ENCODE measurements at places on chromosomes 1 and 21.

- DNase-seq: no peak
Measured at GRCh38 chr1:37794372-37795339, 1.0 kb downstream of the MANEAL start.

DNA sequence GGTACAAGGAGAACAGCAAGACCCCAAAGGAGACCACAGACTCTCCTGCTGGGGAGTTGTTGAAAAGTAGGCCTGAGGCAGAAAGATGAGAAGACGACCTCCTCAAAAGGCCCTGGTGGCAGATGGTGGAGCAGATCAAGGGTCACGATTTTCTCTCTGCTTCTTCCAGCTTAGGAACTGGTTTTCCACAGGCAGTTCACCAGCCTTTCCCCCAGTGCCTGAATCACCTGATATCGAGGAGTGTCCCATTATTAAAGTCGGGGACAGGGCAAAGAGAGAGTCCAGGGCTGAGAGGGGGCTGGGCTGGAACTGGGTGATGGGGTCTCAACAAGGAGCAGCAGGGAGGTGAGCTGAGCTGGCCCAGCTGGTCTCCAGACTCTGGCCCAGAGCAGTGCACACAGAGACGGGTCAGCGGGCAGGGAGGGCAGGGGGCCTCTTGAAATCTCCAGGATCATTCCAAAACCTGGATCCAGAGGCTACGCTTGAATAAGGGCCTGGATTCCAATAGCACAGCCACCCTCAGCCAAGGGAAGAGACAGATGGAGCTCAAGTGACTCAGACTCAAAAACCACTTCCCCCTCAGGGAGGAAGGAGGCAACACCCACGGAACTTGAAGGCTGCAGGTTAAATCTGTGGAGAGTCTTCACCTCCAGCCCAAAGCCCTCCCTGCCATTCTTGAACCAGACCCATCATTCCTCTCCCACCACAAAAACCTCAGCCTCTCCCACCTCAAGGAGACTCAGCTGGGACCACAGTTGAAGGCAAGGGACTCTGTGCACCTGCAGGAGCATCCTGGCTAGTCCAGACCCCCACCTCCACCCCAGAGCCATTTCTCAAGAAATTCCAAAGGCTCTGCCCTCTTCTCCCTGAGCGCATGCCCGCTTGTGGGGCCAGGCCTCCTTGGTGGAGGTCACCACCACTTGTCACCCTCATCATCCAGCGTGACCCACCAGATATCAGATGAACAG is at the start of gene S100A5:
Gene S100A5, minus strand, starts transcription at position 541 of the 968 bp plus-strand sequence. CDS start 743 bp downstream, outside the sequence.
- DNase-seq: peak; percentile 64

DNA sequence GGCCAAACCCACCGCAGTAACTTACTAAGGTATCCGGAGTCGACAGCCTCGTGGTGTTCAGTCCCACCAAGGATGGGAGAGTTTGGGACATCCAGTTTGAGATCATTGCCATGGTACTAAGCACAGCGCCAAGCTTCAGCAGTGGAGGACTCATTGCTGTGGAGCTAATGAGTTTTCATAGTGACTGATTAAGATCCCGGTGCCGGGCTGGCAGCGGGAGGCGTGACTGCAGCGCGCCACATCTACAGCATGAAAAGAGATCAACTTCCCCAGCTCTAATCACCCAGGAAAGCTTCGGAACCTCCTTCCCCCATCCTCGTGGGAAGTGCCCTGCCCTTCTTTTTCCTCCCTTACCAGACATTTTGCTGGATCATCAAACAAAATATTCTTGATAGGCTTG is 149.9 kb downstream of the OLFM3 start:
- no peak for DNase-seq

DNA sequence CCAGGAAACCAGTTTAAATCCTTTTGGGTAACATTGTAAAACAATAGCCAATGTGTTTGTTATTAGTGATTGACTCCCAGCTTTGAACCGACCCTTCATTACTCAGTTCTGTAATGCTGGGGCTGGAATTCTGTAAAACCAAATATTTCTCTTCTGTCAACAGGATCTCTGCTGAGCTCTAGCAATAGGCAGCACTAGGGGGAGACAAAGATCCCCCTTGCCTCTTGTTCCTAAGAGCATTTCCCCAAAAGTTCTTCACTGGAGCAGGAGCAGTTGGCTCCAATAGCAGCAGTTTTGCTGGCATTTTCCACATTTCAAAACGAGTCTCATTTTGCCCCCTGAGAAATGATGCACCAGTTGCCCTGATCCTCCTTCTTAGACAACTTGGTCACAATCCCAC is 1671.1 kb downstream of the MRPL39 start:
- no peak for DNase-seq

GRCh38 chr1:34739613-34740012 is 15.2 kb upstream of the GJB5 start:
- DNase-seq: no peak

DNA sequence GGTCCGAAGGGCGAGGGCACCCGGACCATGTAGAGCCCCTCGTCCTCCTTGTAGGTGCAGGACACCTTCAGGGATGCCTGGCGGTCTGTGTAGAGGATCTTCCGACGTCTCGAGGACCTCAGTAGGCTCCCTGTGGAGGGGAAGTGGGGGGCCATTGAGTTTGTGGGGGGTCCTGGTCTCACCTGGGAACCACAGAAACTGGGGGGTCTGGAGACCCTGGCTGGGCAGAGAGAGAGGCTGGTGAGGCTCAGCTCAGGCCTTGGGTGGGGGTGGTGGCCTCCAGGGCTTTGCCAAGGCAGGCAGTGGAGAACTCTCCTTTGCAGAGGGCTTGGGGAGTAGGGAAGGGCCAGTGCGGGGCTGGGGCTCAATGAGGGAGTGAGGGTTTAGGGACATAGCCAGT is 19.0 kb downstream of the MYOM3 start:
- no peak for DNase-seq

DNA sequence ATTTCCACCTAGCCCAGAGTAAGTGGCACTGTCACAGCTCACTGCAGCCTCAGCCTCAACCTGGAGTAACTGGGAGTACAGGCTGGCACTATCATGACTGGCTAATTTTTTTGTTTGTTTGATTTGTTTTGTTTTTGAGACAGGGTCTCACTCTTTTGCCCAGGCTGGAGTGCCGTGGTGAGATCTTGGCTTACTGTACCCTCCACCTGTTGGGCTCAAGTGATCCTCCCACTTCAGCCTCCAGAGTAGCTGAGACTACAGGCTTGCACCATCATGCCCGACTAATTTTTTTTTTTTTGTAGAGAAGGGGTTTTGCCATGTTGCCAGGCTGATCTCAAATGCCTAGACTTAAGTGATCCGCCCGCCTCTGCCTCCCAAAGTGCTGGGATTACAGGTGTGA is 2.5 kb downstream of the UCK2 start:
- DNase-seq: no peak

- no peak for DNase-seq
Measured at GRCh38 chr1:81414488-81415015, 386.2 kb upstream of the ADGRL2 start.

DNA sequence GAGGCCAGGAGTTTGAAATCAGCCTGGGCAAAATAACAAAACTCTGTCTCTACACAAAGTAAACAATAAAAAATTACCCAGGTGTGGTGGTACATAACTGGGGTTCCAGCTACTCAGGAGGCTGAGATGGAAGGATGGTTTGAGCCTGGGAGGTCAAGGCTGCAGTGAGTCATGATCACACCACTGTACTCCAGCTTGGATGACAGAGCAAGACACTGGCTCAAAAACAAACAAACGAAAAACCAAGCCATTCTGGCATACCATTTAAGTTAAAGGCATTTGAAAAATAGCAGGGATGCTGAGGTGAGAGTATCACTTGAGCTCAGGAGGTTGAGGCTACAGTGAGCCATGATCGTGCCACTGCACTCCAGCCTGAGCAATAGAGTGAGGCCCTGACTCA is 5.3 kb upstream of the ALDH9A1 start:
- DNase-seq: no peak

- no peak for DNase-seq
Measured at GRCh38 chr1:1419813-1420653, 1.0 kb downstream of the ANKRD65 start.

- no peak for DNase-seq
Measured at GRCh38 chr1:15028102-15028501, 125.4 kb upstream of the TMEM51 start.

DNA sequence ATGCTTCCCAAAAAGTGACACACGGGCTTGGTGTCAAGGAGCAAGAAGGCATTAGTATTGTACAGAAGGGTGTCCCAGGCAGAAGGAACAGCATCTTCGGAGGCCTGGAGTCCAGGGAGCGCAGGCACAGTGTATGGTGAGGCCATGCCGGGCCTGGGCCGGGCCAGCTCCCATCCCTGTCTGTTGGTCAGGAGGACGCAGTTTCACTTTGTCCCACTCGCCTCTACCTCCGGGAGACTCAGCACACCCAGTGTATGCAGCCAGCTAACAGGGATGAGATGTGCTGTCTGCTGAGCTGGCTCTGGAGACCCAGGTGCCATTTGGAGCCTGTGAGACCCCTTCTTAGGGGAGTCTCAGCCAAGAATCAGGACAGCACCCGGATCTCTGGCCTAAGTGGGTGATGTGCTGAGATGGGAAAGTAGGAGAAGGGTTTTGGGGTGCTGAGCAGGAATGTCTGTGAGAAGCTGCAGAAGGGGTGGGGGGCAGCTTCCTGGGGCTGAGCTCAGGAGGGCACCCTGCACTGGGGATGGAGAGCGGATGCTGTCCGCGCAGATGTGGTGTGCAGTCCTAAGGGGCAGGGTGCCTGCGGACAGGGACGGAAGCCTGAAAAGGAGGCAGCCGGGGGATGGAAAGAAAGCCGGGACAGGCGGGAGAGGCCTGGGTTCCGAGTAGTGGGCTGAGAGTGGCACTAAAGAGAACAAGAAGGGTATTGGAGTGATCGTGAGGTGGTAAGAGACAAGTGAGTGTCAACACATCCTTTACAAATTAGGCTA is 25.7 kb downstream of the DMRTB1 start:
- no peak for DNase-seq
